Progenitor cell of endocrine pancreas (in vitro differentiated cells): ENCODE measurements at places on chromosomes 11 and 22. TPM values are rescaled to one million over a fixed set of nuclear protein-coding genes. Genes with fewer than 3 reads are reported as not detected.

CNIH2 gene
- total RNA-seq = 21.3 and 21.7 TPM in 2 replicates

- H3K36me3 ChIP-seq = no peaks in the 10 kb centered on the region
- H3K27ac ChIP-seq = no peak overlapping the region
- no peaks in the 10 kb centered on the region for H3K4me1 ChIP-seq
- peaks cover 35% of the 10 kb centered on the region for H3K27me3 ChIP-seq
Observed at GRCh38 chr11:133133050-133133449, 399.3 kb downstream of the OPCML start.

- H3K36me3 ChIP-seq = peaks cover 7% of the 10 kb centered on the region
- no peak overlapping the region for H3K4me3 ChIP-seq
- no peak for DNase-seq
- H3K27me3 ChIP-seq = no peaks in the 10 kb centered on the region
- H3K27ac ChIP-seq = no peak overlapping the region
Observed at GRCh38 chr11:115452241-115452640, 52.0 kb downstream of the CADM1 start.

DNA sequence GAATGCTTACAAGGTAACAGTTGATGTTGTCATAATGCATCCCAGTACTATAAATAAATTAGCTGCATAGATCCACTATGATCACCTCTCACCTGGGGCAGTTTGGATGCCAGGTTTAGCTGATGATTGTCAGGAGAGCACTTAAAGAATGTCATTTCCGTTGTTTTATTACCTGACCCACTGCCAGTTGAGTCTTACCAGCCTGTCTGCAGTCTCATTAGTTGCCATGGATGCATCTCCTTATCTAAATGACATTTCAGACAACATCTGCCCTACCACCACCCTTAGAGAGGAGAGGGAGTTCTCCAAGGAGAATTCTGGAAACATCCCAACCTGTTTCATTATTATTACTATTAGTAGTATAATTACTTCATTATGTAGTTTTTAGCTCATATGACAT lies 339.1 kb upstream of the API5 start:
- no peak overlapping the region for H3K4me3 ChIP-seq
- DNase-seq = no peak
- H3K4me1 ChIP-seq = peaks cover 8% of the 10 kb centered on the region

DNA sequence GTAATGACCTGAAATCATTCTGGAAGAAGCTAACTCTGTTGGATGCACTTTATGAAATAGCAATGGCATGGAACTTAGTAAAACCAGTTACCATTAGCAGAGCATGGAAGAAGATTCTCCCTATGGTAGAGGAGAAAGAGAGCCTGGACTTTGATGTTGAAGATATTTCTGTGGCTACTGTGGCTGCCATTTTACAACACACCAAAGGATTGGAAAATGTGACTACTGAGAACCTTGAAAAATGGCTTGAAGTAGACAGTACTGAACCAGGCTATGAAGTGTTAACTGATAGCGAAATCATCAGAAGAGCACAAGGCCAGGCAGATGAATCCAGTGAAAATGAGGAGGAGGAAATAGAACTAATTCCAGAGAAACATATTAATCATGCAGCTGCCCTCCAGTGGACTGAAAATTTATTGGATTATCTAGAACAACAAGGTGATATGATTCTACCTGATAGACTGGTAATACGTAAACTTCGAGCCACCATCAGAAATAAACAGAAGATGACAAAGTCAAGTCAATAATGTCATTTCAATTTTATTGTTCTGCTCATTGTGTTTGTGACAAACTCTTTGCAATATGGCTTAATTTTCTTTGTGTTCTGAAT lies 2.0 kb downstream of the JRKL start:
- peaks cover 14% of the 10 kb centered on the region for H3K4me1 ChIP-seq
- H3K27ac ChIP-seq = no peak overlapping the region
- H3K4me3 ChIP-seq = peak overlapping the region; percentile 96
- H3K36me3 ChIP-seq = peaks cover 14% of the 10 kb centered on the region
- DNase-seq = no peak

GRCh38 chr11:10076458-10077141 lies 217.4 kb downstream of the SBF2 start:
- H3K4me1 ChIP-seq = no peaks in the 10 kb centered on the region
- H3K4me3 ChIP-seq = no peak overlapping the region
- DNase-seq = no peak
- no peaks in the 10 kb centered on the region for H3K27me3 ChIP-seq
- H3K36me3 ChIP-seq = peaks cover 22% of the 10 kb centered on the region

DNA sequence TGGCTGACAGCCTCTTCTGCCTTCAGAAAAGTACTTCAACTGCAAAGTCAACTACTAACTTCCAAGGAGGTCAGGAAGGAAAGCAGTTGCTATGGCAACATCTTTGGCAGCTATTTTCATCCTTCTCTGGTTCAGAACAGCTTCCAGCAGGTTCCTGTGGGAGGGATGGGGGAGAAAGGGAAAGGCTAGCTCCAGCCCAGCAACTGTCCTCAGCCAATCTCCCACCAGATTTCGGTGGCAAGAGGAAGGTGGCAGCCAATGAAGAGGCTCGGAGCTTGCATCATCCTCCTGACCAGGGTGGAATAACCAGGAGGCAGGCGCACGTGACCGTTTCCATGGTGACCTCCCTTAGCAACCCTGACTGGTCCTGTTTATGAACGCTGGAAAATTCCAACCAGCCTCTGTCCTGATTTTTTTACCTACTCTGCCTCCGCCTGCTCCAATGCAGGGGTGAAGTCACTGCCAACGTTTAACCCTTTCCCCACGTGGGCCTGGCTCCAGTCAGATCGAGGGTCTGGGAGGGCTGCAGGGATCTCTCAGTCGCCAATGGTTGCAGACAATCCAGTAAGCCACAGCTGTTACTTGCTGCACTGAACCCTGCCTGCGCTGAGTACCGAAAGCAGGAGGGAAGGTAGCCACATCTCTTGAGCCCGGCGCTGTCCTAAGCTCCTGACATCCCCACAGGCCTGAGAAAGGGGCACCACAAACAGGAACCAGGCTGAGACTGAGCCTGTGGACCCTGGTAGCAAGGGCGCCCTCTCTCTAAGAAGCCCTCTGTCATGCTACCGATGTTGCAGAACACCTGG lies 11.2 kb upstream of the MALAT1 start:
- H3K4me1 ChIP-seq = peaks cover 57% of the 10 kb centered on the region
- DNase-seq = peak; percentile 75
- peak overlapping the region; percentile 98 for H3K27ac ChIP-seq
- H3K36me3 ChIP-seq = no peaks in the 10 kb centered on the region
- H3K27me3 ChIP-seq = no peaks in the 10 kb centered on the region
